ENCODE measurements at places on chromosomes 7 and 10.

GRCh38 chr7:2953588-2954407, 89.9 kb downstream of the CARD11 start:
- no peak for DNase-seq

GRCh38 chr7:130822642-130823041, 88.6 kb upstream of the KLF14 start:
- DNase-seq = no peak

GRCh38 chr7:83504330-83504729, 144.6 kb downstream of the SEMA3E start:
- no peak for DNase-seq

- DNase-seq = no peak
Measured at GRCh38 chr7:4302203-4302905, 379.7 kb upstream of the FOXK1 start.

GRCh38 chr7:14016950-14017349, 27.5 kb upstream of the ETV1 start:
- no peak for DNase-seq

DNA sequence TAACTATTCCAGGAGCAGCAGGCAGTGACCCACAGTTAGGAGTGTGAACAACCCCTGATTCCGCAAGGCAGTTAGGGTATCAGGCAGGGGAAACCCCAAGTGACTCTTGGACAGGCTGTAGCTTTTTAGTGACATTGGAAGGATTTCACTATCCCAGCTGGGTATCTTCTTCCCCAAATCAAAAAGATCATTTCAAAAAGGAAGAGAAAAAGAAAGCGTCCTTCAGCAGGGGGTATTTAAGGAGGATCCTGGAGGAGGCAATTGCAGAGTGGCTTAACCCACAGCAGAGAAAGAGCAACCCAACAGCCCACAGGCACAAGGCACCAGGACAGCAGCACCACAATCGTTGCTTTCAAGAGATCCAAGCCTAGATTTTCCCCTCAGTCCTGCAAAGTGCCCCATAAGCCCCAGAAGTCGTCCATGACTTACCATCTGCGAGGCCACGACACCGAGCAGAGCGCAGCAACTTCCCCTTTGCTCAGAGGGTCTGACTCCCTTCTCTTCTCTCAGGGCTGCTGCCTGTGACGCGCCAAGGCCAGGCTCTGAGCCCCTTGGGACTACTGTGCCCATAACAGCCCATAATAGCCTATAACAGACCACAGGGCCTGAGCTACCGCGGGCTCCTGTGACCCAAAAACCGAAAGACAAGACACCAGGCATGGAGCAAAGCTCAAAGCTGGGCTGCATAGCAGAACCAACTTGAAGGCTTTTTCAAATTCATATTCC, 19.8 kb downstream of the PIK3AP1 start:
- no peak for DNase-seq

GRCh38 chr7:130425796-130426195, 15.0 kb downstream of the CEP41 start:
- no peak for DNase-seq

DNA sequence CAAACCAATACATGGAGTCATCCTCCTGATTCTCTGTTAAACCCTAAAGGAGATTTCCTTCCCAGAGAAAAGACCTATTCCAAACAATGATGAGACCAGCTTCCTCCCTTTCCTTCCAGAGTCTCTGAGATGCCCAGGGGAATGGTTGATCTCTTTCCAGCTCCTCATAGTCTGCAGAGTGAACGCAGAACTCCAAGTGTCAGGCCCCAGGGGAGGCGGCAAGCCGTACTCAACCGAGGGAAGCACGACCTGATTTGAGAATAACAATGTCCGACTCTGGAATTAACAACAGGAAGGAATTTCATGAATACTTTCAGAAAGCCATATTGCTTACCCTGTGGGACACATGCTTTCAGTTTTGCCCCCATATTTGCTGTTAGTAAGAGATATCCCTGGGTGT, 241.7 kb upstream of the GLI3 start:
- no peak for DNase-seq

DNA sequence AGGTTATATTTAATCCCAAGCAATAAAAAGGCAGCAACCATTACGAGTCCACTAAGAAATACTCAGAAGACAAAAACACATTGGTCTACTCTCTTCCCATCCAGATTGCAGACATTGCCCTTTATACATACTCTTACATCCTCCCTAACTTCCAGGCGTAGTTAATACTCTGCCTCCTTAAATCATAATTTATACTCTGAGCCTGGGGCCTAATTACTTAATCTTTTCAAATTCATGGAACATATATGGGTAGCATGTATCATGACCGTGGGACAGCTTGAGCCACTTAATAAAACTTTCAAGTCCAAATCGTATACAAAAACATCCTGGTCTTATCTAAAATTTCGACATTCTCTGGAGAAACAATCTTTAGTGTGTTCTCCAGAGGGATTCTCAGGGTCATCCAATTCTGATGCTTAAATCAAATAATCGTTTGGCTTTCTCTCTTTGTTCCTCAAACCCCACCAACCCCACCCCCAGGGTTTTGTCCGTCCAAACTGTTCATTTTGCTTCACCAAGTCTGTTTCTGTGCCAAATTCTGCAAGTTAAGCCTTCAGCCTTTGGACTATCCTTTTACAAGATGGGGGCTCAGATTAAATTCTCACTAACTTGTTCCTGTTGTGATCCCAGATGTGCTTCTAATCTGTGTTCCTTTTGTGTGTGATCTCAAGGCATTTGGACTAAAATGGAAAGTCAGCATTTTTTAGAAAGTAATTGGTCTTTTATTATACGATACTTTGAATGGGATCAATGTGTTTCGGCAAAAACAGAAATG, 86.4 kb downstream of the ADAM12 start:
- no peak for DNase-seq

GRCh38 chr10:49093922-49094321, 21.4 kb downstream of the VSTM4 start:
- DNase-seq = no peak

DNA sequence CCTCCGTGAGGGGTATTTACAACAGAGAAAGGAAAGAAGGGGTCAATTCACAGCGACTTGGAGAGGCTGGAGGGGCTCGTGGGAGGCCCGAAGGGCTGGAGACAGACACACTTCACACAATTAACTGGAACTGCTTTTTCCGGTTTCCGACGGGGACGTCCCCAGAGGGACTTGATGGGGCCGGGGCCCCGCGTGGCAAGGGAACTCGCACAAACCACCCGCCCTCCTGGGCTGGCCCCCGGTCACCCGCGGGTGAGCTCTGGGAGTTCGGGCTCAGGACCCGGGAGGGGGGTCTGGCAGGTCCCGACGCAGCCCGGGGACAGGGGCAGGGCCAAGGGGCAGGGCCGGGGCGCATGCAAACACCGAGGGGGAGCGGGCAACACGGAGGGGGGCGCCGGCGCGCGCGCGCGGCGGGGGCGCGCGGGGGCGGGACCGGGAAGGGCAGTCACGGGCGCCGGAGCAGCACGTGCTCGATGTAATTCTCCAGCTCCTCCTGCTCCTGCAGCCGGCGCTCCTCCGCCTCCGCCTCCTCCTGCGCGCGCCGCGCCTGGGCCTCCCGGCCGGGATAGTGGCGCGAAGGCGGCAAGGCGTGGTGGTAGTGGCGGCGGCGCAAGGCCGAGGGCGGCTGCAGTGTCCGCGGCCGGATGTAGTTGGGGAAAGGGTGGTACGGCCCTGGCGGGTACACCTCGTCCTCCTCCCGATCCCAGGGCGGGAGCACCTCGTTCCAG, 2.7 kb downstream of the VGF start:
- peak; percentile 72 for DNase-seq

DNA sequence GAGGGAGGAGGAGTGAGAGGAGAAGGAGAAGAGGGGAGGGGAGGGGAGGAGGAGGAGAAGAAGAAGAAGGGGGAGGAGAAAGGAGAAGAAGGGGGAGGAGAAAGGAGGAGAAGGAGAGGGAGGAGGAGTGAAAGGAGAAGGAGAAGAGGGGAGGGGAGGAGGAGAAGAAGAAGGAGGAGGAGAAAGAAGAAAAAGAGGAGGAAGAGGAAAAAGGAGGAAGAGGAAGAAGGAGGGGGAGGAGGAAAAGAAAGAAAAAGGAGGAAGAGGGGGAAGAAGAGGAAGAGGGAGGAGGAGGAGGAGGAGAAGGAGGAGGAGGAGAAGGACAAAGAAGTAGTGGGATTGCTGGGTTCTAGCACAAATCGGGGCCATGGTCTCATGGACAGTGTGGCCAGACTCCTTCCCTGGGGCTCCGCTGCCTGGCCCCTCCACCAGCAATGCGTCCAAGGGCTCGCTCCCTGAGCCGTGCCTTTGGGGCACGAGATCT, 4.2 kb upstream of the MAFK start:
- DNase-seq = no peak

DNA sequence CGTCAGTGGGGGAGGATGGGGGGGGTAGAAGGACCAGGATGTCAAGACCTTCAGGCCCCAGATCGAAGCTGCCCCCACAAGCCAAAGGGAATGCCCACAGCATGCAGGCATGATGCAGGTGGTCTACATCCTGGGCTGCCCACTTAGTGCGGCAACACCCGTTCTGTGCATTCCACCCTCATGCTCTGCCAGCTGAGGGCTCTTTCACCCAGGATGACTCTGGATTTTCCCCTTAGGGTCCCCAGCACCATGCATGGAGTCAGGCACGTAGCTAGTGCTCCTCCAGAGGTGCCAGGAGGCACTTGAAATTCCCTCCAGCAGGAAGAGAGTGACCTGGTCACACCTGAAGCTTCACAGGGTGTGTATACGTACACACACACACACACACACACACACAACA, 66.2 kb downstream of the SH3PXD2A start:
- no peak for DNase-seq

GRCh38 chr7:151409667-151410404, at the start of gene WDR86:
Gene WDR86, minus strand, starts transcription at chr7:151410038. Its CDS starts 449 bp downstream, at chr7:151409589.
- DNase-seq = no peak

DNA sequence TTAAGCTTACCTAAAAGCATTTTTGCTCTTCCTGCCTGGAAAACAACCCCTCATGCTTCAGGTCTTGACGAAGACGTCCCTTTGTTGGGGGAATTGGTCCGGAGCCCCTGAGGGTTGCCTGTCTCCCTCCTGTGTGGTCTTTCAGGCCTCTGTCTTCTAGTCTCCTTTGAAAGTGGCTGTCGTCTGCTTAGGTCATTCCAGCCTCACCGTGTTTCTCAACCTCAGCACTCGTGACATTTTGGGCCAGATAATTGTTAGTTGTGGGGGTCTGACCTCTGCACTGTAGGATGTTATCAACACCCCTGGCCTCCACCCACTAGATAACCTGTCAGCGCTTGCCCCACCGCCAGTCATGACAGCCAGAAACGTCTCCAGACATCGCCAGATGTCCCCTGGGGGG, 219.1 kb downstream of the TCF7L2 start:
- DNase-seq = no peak

DNA sequence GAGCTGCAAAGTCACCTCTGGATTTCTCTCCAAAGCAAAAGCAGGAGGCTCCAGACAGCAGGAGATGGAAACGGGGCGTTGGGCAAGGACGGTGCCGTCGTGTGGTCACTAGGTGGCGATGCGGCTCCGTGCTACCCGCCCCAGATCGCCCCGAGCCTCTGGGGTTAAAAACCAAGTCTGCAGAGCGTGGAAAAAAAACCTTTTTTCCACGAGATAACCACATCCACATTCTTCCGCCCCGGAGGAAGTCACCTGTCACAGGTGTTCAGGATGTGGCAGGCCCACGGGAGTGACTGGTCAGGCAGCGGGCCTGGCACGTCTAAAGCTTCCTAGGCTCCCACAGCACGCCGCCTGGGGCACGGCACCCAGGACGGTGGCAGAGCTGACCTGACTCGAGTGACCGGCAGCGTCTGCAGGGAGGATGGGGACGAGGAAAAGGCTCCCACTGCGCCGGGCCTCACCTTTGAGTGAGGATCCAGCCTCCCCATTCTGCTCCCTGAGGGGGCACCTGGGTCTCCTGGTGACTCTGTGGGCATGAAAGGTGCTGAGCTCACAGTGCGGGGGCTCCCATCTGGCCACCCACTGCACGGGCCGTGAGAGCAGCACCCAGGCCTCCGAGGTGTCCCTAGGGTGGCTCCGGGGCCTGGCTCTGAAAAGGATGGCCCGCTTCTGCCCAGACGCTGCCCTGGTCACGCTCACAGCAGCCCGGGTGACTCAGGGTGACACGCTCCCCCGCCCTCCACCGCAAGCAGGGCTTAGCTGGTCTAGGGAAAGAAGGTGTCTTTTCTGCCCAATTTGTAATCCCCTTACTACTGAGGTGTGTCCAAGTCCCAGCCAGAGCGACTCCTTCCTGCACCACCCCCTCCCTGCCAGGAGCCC, 71.3 kb upstream of the TNRC18 start:
- peak; percentile 93 for DNase-seq

GRCh38 chr7:143395187-143396149, 13.2 kb downstream of the EPHA1 start:
- no peak for DNase-seq

DNA sequence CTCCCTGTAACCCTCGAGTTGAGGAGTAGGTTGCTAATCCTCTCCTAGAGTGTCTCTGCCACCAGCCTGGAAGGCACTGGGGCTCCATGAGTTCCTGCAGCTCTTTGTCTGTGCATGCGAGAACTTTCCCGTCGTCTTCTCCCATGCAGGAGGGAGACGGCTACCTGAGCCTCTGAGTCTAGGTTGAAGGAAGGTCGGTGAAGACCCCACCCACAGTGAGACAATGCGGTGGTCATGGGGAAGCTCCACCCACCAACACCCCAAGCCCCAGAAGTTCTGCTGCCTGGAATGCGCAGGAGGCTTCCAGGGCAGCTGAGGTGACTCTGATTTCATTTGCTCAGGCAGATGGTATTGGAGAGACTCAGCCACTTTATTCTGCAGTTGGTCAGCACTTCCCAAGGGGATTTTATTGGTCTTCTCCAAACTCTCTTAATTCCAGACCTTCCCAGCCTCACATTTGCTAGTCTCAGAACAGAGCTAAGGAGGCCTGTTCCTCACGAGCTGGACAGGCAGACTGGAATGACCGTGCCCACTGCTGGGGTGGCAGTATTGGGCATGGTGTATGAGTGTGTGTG, 36.5 kb downstream of the PTPRE start:
- DNase-seq = no peak

GRCh38 chr7:28413011-28413410, 693 bp downstream of the CREB5 start:
- DNase-seq = no peak

DNA sequence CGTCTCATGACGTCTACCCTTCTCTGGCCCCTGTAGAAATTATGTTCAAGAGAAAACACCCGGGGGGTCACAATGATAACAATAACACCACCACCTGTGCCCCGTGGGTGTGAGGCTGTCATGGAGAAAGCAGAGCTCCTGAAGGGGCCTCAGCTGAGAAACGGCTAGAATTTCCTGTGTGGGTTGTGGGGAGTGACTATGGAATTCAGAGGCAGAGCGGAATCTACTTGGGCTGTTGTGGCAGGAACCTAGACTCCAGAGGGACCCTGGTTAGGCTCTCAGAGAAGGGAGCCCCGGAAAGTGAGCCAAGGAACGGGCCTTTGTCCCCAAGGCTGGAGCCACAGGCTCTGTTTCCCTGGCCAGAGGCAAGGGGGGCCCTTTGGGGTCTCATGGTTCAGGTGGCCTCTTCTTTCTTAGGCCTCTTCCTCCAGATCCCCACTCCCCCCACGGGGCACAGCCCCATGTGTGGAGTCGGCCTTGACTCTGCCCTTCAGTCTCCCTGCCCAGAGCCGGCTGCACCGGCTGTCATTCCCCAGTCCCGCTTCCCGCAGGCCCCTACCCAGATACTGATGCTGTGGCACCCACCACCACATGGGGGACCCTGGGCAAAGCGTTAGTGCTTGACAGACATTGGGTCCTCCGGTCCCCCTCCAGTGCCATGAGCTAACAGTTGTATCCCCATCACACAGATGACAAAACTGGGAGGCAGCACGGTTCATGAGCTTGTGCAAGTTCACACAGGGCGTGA, 6.5 kb upstream of the GIMAP8 start:
- DNase-seq = no peak
